ENCODE measurements at places on chromosomes 1 and 21.

GRCh38 chr1:56626546-56626945 is 18.6 kb upstream of the PRKAA2 start:
- no peak for DNase-seq

- DNase-seq = no peak
These were observed 31.2 kb upstream of the SYNC start for GRCh38 chr1:32733582-32734321.

GRCh38 chr1:91997607-91998195 is 32.1 kb upstream of the EPHX4 start:
- peak; percentile 53 for DNase-seq

- peak; percentile 87 for DNase-seq
These were observed at the start of gene TLR5 for GRCh38 chr1:223142795-223143536. TLR5 (minus strand) TSS chr1:223143248; CDS start chr1:223113031, 30,217 bp downstream.

DNA sequence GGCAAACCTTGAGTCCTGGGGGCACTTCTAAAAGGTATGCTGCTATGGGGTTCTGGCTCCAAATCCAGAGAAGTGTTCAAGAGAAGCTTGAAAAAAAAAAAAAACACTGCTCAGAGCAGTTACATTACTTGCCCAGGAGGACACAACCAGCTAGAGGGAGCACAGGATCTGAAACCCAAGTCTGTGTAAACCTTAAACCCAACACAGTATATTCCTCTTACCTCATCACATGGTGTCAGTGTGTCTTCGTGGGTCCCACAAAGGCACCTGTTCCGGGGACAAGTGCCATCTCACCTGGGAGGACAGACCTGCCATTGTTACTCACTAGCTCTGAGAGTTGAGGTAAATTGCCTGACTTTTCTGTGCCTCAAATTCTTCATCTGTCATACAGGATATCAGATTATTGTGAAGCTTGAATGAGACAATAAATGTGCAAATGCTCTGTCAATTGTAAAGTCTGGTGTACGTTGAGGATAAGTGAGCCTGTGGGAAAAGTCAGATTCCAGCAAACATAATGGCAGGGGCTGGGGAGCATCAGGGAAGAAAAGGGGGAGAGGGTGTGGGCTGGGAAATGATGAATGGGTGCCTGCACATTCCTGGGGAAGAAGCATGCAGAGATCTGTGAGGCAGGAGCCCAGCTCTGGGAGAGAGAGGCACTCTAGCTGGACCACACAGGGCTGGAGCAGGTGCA is 170.4 kb upstream of the ZC3H12A start:
- DNase-seq = no peak

DNA sequence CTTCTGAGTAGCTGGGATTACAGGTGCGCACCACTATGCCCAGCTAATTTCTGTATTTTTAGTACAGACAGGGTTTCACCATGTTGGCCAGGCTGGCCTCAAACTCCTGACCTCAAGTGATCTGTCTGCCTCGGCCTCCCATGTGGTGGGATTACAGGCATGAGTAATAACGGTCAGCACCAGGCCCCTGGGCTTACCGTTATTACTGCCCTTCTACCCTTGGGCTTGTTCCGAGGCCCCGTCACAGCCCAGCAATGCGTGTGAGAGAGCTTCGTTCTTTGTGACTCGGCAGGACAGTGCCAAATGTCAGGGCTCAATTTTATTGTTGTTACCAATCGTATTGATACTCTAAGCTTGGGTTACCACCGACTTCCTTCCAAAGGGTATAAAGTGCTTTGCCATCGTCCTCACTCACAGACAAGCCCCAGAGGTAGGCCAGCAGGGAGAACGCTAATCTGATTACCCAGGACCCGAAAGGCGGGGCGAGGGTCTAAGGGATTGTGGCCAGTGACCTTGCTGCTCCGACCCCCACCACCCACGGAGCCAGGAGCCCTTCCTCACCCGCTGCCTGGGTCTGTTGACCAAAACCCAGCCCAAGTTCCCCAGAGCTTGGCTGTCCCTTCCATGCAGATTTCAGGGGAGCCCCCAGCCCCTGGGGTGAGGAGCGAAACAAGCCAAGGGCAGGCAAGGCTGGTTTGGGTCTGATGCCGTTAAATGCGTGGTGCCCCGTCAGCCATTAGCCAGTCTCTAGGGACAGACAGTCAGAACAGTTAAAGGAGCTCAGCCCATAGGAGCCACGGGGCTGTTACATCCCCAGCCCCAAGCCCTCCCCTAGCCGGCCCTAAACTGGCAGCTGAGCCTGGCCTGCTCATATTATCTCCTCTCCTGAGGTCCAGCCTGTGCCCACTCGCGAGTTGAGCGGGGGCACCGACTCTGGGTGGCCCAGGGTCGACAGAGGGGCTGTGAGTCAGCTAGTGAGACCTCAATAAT is 54.9 kb upstream of the CASZ1 start:
- no peak for DNase-seq

DNA sequence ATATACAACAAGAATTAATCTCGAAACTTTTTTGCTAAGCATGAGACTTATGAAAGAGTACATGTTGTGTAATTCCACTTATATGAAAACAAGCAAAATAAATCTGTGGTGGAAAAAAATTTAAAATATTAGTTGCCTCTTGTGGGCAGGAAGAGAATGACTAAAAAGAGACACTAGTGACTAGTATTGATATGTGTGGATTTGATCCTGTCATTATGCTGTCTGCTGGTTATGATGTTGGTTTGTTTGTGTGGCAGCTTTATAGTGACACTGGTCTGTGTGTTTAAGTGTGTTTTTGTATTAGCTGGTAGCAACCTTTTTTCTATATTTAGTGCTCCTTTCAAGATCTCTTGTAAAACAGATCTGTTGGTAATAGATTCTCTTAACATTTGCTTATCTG is 267.8 kb upstream of the NRIP1 start:
- no peak for DNase-seq

DNA sequence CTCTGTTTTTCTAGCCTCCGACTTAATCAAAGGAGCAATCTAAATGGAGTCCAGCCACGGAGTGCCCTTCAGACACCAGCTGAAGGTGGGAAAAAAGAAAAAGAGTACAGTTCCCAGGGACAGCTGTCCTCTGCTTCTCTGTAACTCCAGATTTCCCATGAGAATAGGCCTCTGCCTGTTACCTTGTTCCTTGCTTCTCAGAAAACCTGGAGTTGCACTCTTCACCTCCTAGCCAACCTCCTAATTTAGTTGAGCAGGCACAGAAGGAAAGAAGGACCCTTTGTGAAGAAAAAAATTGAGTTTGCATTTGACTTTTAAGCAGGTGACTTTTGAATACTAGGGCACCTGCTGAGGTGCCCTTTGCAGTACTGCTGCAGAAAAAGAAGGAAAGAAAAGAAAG is 8.3 kb downstream of the BARHL2 start:
- no peak for DNase-seq

DNA sequence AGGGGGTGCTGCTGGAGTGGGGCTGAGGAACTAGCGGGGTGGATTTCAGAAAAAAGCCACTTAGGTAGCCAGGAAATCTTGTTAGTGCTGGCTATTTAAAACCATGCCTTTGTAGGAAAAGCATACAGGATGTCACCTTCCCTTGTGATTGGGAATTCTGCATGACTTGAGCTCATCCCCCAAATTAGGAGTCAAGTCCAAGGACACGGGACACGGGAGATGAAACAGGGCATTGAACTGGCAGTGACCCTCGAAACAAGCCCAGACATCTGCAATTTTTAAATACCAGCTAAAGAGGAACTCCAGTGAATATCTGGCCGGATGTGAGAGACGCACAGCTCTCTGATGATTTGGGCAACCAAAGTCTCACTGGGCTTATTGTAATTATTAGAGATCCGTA is 32.8 kb downstream of the C2CD2 start:
- DNase-seq = no peak

DNA sequence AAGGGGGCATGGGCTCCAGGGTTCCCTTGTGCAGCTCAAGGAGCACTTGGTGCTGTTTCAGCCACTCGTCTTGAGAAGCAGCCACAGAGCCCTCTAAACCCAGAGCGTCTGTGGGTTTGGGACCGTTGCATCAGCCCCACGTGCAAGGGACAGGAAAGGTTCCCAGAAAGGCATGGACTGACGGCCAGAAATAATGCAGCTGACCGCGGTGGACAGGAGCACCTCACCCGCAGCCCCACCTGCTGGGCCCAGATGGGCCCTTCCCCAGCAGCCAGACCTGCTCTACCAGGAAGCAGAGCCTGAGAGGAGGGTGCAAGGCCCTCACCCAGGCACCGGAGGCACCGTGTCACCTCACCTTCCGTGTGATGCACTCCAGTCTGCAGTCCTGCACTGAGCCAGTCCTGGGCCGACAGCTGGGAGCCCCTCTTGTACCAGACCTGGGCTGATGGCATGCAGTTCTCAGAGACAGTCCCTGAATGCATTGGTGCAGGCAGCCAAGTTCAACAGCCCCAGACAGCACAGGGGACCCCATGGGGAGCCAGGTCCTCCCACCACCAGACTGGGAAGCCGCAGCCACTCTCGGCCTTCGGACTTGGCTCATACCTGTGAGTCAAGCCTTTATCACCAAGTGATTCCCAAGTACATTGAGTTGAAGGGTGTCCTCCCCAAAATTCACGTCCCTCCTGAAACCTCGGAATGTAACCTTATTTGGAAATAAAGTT is 4.8 kb upstream of the TFF3 start:
- no peak for DNase-seq

GRCh38 chr1:234533034-234533891 is 54.3 kb upstream of the TARBP1 start:
- DNase-seq = no peak

DNA sequence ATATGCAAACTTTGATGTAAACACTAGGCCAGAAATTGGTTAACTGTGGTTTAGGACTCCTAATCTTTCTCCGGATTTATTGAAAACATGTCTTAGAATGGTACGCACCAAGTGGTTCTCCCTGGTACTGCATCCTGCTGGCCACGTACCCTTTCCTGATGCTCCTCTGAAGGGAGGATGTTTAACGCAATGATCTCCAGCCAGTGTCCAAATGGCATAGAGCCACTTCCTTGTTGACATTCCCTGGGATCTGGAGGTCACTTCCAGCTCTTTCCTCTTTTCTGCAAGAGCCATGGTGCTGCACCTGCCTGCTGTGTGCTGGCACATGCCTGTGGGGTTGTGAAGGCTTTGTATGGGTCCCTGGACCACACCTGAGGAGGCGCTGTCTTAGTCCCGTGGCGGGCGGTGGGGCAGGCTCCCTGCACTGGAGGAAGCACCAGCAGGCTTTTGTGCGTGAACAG is 53.9 kb downstream of the GALNT2 start:
- DNase-seq = no peak

DNA sequence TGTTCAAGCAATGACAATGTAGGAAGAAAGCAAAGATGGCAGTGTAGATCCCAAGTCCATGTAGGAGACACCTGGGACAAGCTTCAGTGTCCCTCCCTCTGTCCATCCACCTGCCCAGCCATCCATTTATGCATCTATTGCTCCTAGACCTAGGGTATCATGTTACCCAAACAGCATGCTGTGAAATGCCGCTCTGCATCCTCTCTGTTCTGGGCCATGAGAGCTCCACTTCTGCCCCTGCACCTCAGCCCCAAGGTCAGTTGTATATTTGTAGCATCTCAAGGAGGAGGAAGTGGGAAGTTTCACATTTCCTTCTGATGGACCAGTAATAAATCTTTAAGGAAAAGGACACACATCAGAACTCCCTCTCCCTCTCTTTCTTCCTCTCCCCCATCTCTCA is 27.9 kb upstream of the TSPEAR start:
- no peak for DNase-seq

DNA sequence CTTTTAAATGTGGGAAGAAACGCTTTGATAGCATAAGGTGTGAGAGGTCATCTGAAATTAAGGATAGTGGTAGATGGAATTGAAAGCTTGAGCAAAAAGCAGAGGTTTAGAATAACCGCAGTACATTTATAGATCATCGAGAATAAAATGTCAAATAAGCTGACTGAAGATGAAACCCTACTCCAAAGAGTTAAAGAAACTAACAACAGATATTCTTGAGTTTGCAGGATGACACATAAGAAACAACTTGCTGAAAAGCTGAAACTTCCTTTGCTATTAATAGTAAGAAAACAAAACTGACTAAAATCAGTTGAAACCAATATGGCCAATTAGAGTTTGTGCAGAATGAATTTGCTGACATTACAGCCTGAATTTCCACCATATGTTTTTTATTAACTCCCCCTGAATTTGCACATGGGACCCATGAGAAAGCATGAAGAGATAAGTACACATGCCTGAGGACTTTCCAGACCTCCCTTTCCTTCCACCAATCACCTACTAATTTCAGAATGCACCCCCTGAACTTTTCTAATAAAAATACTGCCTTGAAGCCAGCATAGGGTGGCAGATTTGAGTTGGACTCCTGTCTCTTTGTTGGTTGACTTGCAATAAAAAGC is 1.7 kb upstream of the C1orf185 start:
- DNase-seq = no peak

GRCh38 chr1:234875953-234876855 is 252.4 kb downstream of the TOMM20 start:
- DNase-seq = no peak

DNA sequence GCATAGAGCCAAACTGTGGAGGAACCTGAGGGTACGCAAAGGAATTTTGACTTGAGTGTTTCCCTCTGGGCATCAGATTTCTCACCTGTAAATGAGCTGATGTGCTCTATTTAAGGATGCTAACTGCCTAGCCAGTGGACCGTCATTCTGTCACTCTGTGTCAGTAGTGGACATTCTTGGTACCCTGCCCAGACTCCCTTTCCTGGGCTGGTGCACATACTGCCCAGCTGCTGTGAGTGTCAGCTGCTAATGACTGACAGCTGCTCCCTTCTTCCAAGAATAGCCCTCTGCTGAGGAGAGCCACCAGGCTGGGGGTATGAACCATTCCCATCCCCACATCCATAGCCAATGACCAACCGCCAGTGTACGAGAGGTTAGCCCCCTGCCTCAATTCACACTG is 193.1 kb upstream of the DAB1 start:
- DNase-seq = no peak

DNA sequence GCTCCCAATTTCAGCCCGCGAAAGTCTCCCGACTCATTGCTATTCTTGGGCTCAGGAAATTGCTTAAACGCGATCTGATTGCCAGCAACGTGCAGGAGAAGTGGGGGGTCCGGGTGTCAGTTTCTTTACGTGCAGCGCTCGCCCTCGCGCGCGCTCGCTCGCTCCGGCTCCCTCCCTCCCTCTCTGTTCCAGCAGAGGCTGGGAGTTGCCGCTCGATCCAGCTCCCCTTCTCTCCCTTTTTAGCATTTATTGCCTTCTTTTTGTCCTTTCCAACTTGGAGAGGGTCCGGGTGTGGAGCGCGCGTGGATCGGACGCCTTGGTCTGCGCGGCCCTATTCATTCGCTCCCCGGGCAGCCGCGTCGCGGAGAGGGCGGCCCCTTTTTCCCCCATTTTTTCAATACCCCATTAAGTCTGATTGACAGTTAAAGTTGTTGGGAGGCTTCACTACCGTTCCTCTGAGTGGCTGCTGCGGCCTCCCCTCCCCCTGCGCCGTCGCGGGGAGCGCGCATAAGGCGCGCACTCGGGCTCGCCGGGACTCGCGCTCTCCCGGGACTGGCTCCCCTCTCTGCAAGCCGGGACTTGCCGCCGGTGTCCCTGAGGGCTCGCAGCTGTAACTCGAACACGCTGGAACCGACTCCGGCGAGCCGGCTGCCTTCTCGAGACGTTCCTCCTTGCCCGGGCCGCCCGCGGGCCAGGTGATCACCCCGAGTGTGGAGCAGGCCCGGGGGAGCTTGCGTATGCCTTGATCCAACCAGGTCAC is at the start of gene DHRS3:
Gene DHRS3 (minus strand): TSS at position 310 of the 760 bp plus-strand sequence. CDS start 862 bp downstream, outside the sequence.
- DNase-seq = peak; percentile 51

Measured in CD4-positive, alpha-beta T cell treated with Interleukin-4 for 4 hours (primary cell).